ENCODE measurements at places on chromosomes 2 and 18.

- no peak for DNase-seq
Observed at GRCh38 chr2:237042101-237042500, 43.6 kb upstream of the COPS8 start.

DNA sequence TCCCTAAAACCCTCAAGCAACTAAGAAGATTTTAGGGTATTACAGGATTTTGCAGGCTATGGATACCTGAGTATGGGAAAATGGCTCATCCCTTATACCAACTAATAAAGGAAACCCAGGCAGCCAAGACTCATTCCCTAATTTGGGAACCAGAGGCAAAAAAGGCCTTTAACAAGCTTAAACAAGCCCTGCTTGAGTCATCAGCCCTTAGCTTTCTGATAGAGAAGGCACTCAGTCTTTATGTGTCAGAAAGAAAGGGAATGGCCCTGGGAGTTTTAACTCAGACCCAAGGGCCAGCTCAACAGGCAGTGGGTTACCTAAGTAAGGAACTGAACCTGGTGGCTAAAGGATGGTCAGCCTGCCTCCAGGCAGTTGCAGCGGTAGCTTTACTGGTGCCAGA lies 96.9 kb upstream of the RMP24 start:
- DNase-seq = no peak

DNA sequence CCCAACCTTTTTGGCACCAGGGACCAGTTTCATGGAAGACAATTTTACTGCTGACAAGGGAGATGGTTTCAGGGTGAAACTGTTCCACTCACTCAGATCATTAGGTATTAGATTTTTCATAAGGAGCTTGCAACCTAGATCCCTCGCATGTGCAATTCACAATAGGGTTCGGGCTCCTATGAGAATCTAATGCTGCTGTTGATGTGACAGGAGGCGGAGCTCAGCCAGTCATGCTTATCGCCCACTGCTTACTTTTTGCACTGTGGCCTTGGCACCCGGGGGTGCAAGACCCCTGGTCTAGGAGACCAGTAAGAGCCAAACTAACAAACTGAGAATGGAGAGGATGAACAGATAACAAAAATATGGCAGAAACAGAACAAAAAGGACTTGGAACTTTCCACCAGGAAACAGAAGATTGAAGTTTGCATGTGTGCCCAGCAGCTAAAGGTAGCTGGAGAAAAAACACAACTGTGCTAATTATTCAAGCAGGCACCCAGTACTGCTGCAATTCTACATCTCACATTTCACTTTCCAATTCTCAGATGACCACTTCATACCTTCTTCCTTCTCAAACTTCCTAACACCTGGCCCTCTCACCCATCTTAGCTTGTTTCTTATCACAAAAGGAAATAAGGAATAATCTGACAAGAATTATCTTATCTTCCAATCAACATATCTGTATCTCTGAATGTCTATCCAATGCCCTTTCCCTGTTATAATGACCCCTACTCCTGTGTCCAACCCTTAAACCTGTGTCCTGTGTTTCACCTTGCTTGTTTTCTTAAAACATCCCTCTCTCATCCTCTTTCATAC lies 24.8 kb downstream of the SP3 start:
- no peak for DNase-seq

- no peak for DNase-seq
Observed at GRCh38 chr2:33287507-33288005, 188.9 kb upstream of the RASGRP3 start.

GRCh38 chr18:51630706-51631105 lies 433.2 kb upstream of the MEX3C start:
- DNase-seq = no peak

DNA sequence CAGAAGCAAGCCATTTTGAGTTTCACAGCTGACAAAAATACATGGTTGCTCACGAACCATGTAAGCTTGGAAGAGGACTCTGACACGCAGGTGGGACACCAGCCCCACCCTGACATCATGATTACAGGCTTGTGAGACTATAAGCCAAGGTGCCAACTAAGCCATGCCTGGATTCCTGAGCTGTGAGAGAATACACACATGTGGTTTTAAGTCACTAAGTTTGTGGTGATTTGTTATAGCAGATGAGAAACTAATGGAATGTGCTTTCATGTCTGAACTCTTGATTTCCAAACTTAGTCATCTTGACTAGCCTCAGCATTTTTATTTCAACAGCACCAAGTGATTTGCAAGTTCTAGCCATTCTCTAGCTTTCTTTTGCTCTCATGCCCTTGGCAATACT lies 676.1 kb upstream of the CELF4 start:
- DNase-seq = no peak

DNA sequence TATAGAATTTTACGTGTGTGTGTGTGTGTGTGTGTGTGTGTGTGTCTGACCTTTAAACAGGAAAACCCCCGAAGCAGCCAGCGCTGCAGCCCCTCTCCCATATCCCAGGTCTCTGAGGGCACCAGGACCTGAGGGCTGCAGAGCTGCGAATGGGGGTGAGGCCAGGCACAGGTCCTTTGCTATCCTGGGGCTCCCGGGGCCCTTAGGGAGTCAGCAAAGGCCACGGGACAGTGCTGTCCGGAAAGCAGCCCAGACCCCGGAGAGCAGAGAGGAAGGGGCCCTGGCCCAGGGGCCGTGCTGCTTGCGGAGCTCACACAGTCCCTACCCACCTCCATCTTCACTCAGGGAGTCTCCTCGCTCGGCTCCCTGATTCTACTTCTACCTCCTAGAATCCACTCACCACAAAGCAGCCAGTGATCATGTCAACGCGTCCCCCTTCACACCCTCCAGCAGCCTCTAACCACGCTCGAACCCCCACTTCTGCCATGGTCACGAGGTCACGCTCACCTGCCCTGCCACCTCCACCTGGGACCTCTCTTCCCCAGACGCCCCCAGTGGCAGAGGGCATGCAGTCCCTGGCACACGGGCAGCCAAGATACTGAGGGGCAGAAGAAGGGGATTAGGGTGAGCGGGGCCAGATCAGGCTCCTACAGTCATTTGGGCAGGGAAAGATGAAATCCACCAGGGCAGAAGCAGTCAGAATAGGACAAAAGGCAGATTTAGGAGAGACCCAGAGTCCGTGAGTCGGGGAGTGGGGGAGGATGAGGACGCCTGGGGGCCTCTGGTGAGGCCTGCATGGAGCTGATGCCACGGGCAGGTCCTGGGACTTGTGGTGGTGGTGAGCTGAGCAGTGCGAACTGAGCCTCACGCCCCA lies 86.7 kb downstream of the USP40 start:
- DNase-seq = no peak

Measured in Peyer's patch (tissue), 4 donors.